H4 (cell line): ENCODE measurements at places on chromosomes 1 and 21. TPM values are rescaled to one million over a fixed set of nuclear protein-coding genes. Genes with fewer than 3 reads are reported as not detected.

The CELA3B gene
- not detected in 2 replicates for total RNA-seq

The DTL gene
- total RNA-seq = 33.2 and 34.5 TPM in 2 replicates

The IQCC gene
- 2.6 and 4.3 TPM in 2 replicates for total RNA-seq

The AGT gene
- total RNA-seq = 66.1 and 72.7 TPM in 2 replicates

The AMY1A gene
- not detected in 2 replicates for total RNA-seq

The NUP210L gene
- total RNA-seq = 0.02 TPM in 1 of 2 replicates, not detected in the other

The LINGO4 gene
- not detected in 2 replicates for total RNA-seq

The FNDC10 gene
- 0.85 and 1.2 TPM in 2 replicates for total RNA-seq

The TNNT2 gene
- total RNA-seq = not detected in 2 replicates

The GOLT1A gene
- total RNA-seq = not detected in 2 replicates

The KDF1 gene
- total RNA-seq = not detected in 2 replicates

The MYBPH gene
- not detected in 2 replicates for total RNA-seq

The ALG14 gene
- total RNA-seq = 1.4 and 1.7 TPM in 2 replicates

The NLRP3 gene
- total RNA-seq = 0.50 TPM in 1 of 2 replicates, not detected in the other

The KCNJ6 gene
- not detected in 2 replicates for total RNA-seq

The SPRR3 gene
- total RNA-seq = not detected in 2 replicates

The CD48 gene
- total RNA-seq = not detected in 2 replicates

The LRRC39 gene
- total RNA-seq = 0.06 TPM in 1 of 2 replicates, not detected in the other

The HRNR gene
- total RNA-seq = not detected in 2 replicates

The LRRC8B gene
- 2.4 and 3.1 TPM in 2 replicates for total RNA-seq

The VCAM1 gene
- 38.4 and 54.9 TPM in 2 replicates for total RNA-seq

The RAB13 gene
- total RNA-seq = 29.2 and 36.1 TPM in 2 replicates

The GREM2 gene
- total RNA-seq = 0.08 and 0.66 TPM in 2 replicates

The RIPPLY3 gene
- not detected in 2 replicates for total RNA-seq

The AURKAIP1 gene
- total RNA-seq = 162 and 168 TPM in 2 replicates

The NCAM2 gene
- 7.1 and 9.8 TPM in 2 replicates for total RNA-seq

The TDRD5 gene
- not detected in 2 replicates for total RNA-seq

The IGSF21 gene
- not detected in 2 replicates for total RNA-seq

The GBP4 gene
- 1.0 and 2.5 TPM in 2 replicates for total RNA-seq

The L1TD1 gene
- not detected in 2 replicates for total RNA-seq

The MX1 gene
- 38.8 and 39.6 TPM in 2 replicates for total RNA-seq

The ZNF648 gene
- total RNA-seq = 0.06 TPM in 1 of 2 replicates, not detected in the other
